ENCODE measurements at places on chromosomes 1 and 21.

- DNase-seq = no peak
Measured at GRCh38 chr1:40898431-40898901, 36.3 kb upstream of the CITED4 start.

- DNase-seq = no peak
Measured at GRCh38 chr1:213075725-213076124, 24.7 kb downstream of the RPS6KC1 start.

- DNase-seq = no peak
Measured at GRCh38 chr1:3419415-3420204, 34.9 kb upstream of the ARHGEF16 start.

- DNase-seq = no peak
Measured at GRCh38 chr1:167545349-167545748, 8.2 kb downstream of the CREG1 start.

GRCh38 chr1:204455063-204455830 is 39.4 kb downstream of the PIK3C2B start:
- no peak for DNase-seq
